ENCODE measurements at places on chromosomes 7 and 10.

- no peak for DNase-seq
These were observed 242.3 kb downstream of the GLI3 start for GRCh38 chr7:41994746-41995110.

- no peak for DNase-seq
These were observed 66.0 kb upstream of the HDAC9 start for GRCh38 chr7:18429547-18429946.

GRCh38 chr10:123809632-123810031, 82.0 kb downstream of the CPXM2 start:
- no peak for DNase-seq

DNA sequence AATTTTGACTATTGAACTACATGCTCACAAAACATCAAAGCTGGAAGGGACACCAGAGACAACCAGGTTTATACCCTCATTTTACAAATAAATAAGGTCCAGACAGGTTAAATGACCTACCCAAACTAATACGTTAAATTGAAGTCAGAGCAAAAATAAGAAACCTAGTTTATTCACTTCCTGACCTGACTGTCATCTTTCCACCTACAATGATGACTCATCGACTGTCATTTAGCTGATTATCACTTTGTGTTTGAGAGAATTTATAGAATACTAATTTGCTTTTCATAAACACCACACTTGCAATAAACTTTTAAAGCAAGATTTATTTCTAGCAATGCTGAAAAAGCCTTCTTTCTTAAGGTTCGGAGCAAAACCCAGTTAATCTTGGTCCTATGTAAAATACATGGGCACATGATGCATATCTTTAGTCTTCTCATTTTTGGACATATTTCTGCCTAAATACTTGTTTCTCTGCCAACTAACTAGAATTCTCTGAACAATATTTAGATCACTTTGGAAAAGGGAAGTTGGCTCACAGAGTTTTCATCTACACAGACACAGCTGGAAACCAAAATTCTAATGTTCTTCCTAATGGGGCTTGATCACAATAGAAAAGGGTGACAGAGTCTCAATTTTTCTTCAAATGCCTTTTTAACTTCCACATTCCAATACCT, 16.7 kb upstream of the LRRN3 start:
- no peak for DNase-seq

DNA sequence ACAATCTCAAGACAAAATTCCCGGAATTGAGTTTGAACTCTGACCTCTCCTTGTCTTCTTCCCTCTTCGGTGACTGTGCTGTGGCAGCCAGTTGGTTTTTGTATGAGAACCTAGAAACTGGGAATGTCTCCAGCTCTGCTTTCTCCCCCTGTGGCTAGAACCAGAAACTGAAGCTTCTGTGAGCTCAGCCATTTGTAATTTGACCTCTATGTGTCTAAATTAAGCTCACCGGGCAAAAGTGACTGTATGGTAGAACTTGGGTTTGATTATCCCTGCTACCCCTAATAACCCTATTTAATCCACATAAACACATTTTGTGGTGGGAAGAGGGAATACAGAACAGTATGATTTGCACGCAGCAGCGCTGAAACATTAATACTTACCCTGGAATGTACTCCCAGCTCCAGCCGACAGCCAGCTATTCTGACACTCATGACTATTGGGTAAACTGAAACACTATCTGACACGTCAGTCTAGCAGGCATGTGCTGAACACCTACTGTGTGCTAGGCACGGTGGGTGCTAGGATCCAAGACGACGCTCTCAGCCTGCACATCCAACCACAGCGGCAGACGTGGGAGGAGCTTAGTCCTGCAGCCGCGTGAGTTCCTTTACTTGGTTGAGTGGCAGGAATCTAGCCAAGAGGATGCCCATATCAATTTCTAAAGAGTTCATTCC, 324.8 kb downstream of the SFMBT2 start:
- no peak for DNase-seq

GRCh38 chr10:44908066-44908749, 2.9 kb upstream of the TMEM72 start:
- DNase-seq, result no peak

DNA sequence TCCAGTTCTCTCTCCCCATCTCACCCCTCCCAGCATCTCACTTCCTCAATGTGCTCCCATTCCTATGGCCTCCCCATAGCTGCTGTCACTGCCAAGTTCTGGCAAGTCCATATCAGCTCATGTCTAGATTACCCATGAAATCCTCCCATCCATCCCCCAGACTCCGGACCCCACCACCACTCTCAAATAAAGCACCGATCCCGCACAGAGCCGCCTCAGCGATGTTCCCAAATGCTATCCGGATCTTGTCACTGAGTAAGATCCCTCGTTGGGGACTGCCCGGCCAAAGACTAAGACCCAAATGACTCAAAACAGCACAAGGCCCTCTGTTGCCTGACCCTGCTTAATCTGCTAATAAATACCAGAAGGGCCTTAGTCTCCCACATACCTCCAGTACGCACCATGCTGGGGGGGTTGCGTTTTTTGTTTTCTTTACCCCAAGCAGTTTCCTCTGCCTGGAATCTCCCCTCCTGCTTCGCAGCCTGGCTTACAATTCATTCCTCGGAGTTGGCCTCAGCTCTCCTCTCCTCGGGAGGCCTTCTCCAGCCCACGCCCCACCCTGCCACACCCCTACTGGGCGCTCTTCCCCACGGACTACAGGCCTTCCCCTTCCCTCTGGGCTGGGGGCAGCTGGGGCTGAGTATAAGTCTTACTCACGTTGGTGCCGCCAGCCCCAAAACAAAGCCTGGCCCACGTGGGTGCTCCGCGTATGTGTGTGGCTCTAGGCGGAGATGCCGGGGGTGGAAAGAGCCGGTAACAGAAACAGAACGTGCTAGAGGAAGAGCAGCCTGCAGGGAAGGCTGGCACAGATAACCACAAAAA, 1.8 kb upstream of the DUSP5 start:
- peak; percentile 75 for DNase-seq
